Smooth muscle cell of trachea (primary cell): ENCODE measurements at places on chromosomes 7 and 10. TPM values are rescaled to one million over a fixed set of nuclear protein-coding genes. Genes with fewer than 3 reads are reported as not detected.

Gene MKX
- 0.83 TPM in 1 of 2 replicates, not detected in the other for total RNA-seq

Gene SUGCT
- 8.9 and 12.6 TPM in 2 replicates for total RNA-seq

Gene LEP
- not detected in 2 replicates for total RNA-seq

Gene C10orf62
- 0.15 TPM in 1 of 2 replicates, not detected in the other for total RNA-seq

Gene ENTPD1
- total RNA-seq, result 0.50 and 1.6 TPM in 2 replicates

Gene GDF2
- total RNA-seq, result not detected in 2 replicates

Gene ASB13
- total RNA-seq, result 11.6 and 13.9 TPM in 2 replicates

Gene CALCR
- total RNA-seq, result not detected in 2 replicates

Gene NUTM2A
- total RNA-seq, result 0.29 and 2.3 TPM in 2 replicates

Gene CACNA2D1
- 54.1 and 57.2 TPM in 2 replicates for total RNA-seq

Gene PRPS1L1
- 0.15 TPM in 1 of 2 replicates, not detected in the other for total RNA-seq

Gene PIP
- not detected in 2 replicates for total RNA-seq

Gene TEX47
- not detected in 2 replicates for total RNA-seq

Gene RBM20
- not detected in 2 replicates for total RNA-seq

Gene LBX1
- total RNA-seq, result not detected in 2 replicates

Gene SLC13A1
- total RNA-seq, result not detected in 2 replicates

Gene UTF1
- not detected in 2 replicates for total RNA-seq

Gene CFAP58
- 0.58 and 0.83 TPM in 2 replicates for total RNA-seq

Gene HGF
- total RNA-seq, result 80.7 and 218 TPM in 2 replicates

Gene CYP2C19
- total RNA-seq, result not detected in 2 replicates

Gene ANXA8L1
- 0.44 TPM in 1 of 2 replicates, not detected in the other for total RNA-seq

Gene OR2A7
- 0.29 and 0.33 TPM in 2 replicates for total RNA-seq

Gene SH2D4B
- not detected in 2 replicates for total RNA-seq

Gene CLDN4
- total RNA-seq, result 1.3 and 1.7 TPM in 2 replicates

Gene CLDN12
- total RNA-seq, result 39.1 and 46.0 TPM in 2 replicates

Gene ITPRID1
- total RNA-seq, result not detected in 2 replicates

Gene SLC18A3
- total RNA-seq, result not detected in 2 replicates

Gene FAM237B
- total RNA-seq, result not detected in 2 replicates

Gene PNLIPRP2
- total RNA-seq, result not detected in 2 replicates

Gene SPDYE1
- not detected in 2 replicates for total RNA-seq

Gene C10orf90
- 0.17 TPM in 1 of 2 replicates, not detected in the other for total RNA-seq

Gene SAMD9
- total RNA-seq, result 13.4 and 13.8 TPM in 2 replicates

Gene PPP3CB
- 32.4 and 52.2 TPM in 2 replicates for total RNA-seq

Gene GPR37
- total RNA-seq, result 1.7 and 4.5 TPM in 2 replicates

Gene DLX5
- total RNA-seq, result not detected in 2 replicates

Gene DENND2A
- 34.9 and 69.6 TPM in 2 replicates for total RNA-seq

Gene MPLKIP
- total RNA-seq, result 17.2 and 17.3 TPM in 2 replicates

Gene SPDYE18
- total RNA-seq, result not detected in 2 replicates

Gene ZPBP
- not detected in 2 replicates for total RNA-seq

Gene MOGAT3
- not detected in 2 replicates for total RNA-seq

Gene ADAM12
- total RNA-seq, result 28.8 and 34.4 TPM in 2 replicates

Gene IDE
- 22.8 and 24.3 TPM in 2 replicates for total RNA-seq

Gene SLC16A9
- total RNA-seq, result 0.33 and 1.9 TPM in 2 replicates
